ENCODE measurements at places on chromosomes 4 and X. TPM values are rescaled to one million over a fixed set of nuclear protein-coding genes. Genes with fewer than 3 reads are reported as not detected.

JCHAIN gene
- total RNA-seq: not detected

TRPC5OS gene
- total RNA-seq: not detected

BANK1 gene
- total RNA-seq: 0.66 TPM

ABCG2 gene
- total RNA-seq: 0.68 TPM

UGT2B17 gene
- total RNA-seq: not detected

COX18 gene
- 17.3 TPM for total RNA-seq

NAT8L gene
- 5.1 TPM for total RNA-seq

SLC10A6 gene
- not detected for total RNA-seq

KANTR gene
- 8.6 TPM for total RNA-seq

Data from T-helper 1 cell treated with Interleukin-12 subunit alpha and Interleukin-12 subunit beta and Interleukin-4 antibody, amounts not matched to agents 30 ng/mL and 1 ng/mL, for 36 hours (primary cell).